ENCODE measurements at places on chromosomes 3 and 15. TPM values are rescaled to one million over a fixed set of nuclear protein-coding genes. Genes with fewer than 3 reads are reported as not detected.

CAMK2N2 gene
- polyA plus RNA-seq = not detected

CLK3 gene
- 51.9 TPM for polyA plus RNA-seq

CPB1 gene
- 2.3 TPM for polyA plus RNA-seq

PLIN1 gene
- polyA plus RNA-seq = 0.17 TPM

PLSCR2 gene
- polyA plus RNA-seq = not detected

EXOG gene
- polyA plus RNA-seq = 11.4 TPM

LIPC gene
- 0.36 TPM for polyA plus RNA-seq

NR2E3 gene
- 2.8 TPM for polyA plus RNA-seq

- no peak for DNase-seq
Observed at GRCh38 chr3:64311424-64312061, 86.3 kb upstream of the PRICKLE2 start.

- DNase-seq = no peak
Observed at GRCh38 chr3:171526869-171527268, 66.7 kb upstream of the TNIK start.

DNA sequence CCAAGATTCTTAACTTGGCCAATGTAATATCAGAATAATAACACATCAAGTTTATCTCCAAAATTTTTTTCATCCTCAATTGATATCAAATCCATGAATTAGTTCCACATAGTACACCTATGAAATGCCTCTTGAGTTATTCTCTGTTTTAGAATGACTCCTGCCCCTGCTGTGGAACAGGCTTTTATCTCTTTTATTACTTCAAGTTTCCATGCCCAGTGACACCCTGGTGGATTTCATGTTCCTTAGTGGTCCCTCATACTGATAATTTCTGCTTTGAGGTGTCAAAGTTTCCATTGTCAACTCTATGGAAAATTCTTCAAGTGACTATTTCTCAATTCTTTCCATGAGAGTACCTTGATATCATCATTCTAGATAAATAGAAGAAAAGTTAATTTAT, 24.6 kb downstream of the PLSCR1 start:
- DNase-seq = no peak

DNA sequence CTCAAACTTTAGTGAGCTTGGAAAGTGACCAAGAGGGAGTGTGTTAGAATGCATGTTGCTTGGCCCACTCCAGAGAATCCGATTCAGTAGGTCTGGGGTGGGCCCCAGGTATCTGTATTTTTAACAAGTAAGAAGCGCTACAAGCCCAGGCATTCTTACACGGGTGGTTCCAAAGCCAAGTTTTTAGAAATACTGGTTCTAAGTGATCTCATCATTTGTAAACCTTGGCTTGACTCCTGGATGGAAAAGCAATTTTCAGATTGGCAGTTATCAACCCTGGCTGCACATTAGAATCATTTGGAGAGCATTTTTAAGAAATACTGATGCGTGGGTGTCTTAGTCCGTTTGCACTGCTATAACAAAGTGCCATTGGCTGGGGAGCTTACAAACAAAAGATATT, 27.3 kb upstream of the ST8SIA2 start:
- no peak for DNase-seq

DNA sequence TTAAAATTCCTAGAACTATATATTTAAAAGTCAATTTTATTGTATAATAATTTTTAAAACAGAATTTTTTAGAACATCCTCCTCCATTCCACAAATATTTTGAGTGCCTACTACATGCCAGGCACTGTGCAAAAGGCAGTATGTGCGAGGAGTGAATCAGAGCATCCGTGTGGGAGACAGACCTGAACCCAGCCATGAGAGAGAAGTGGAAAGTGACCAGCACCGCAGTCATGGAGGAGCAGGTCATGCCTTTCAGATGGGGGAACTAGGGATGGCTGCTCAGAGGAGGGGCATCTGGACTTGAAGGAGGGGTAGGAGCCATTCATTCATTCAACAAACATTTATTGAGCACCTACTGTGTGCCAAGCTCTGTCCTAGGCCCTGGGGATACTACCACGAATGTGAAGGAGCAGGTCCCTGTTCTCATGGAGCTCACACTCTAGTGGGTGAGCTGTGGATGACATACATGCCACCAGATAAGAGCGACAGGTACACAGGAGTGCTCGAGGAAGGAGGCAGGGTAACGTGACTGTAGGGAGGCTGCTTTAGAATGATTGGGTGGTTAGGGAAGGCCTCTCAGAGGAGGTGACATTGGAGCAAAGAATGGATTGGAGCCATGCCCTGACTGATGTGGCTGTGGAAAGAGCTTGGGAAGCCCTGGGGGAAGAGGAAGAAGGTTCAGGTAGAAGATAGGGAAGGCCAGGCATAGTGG, 3.1 kb upstream of the CHRNA3 start:
- DNase-seq = no peak

GRCh38 chr15:31195871-31196270, 94.3 kb upstream of the TRPM1 start:
- no peak for DNase-seq

DNA sequence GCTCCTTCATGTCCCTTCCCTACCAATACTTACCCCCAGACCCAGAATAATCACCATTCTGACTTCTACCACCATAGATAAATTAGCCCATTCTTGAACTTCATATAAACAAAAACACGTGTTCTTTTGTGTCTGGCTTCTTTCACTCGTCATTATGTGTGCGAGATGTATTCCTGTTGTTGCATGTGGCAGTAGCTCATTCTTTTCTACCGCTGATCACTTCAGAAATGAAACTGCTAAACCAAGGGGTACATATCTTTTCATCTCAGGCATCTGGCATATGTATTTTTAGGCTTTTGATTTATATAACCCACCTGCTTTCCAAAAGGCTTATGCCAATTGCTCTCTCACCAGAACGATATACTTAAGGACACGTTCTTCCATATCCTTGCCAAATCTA, 13.8 kb upstream of the SCG3 start:
- no peak for DNase-seq

DNA sequence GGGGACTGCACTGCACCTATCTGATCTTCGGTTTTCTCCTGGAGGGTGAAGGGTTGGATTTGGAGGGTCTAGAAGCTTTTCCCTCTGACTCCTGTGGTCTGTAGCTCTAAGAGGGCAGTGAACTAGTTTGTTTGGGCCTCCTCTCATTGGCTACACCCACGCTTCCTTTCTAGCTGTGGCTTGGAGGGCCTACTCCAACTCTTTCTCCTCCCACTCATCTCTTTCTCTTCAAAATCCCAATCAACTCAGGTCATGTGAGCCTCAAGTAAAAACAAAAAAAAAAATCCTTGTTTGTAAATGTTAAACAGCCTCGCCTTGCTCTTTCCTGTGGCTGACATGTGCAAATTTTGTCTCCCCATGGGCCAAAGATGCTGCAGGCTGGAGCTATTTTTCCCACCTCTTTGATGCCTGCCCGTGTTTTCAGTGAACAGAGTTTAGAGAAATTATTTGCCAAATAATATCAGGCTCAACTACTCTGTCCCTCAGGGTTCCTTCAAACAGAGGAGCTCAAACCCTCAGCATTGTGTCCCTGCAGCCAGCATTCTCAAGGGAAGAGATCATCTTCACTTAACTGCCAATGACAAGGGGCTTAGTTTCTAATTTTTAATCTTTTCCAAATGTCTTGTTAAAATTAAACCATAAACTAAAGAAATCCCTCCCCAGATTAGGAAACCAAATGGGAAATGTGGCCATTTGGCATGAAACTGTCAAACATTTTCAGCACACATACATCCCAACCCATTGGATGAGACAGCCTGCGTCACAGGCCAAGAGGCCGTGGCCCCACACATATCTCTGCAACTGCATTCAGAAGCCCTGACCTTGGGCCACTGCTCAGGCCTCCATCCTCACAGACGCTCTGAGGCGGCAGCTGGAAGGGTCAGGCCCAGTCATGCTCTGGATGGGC, 114.8 kb upstream of the THBS1 start:
- peak; percentile 70 for DNase-seq

DNA sequence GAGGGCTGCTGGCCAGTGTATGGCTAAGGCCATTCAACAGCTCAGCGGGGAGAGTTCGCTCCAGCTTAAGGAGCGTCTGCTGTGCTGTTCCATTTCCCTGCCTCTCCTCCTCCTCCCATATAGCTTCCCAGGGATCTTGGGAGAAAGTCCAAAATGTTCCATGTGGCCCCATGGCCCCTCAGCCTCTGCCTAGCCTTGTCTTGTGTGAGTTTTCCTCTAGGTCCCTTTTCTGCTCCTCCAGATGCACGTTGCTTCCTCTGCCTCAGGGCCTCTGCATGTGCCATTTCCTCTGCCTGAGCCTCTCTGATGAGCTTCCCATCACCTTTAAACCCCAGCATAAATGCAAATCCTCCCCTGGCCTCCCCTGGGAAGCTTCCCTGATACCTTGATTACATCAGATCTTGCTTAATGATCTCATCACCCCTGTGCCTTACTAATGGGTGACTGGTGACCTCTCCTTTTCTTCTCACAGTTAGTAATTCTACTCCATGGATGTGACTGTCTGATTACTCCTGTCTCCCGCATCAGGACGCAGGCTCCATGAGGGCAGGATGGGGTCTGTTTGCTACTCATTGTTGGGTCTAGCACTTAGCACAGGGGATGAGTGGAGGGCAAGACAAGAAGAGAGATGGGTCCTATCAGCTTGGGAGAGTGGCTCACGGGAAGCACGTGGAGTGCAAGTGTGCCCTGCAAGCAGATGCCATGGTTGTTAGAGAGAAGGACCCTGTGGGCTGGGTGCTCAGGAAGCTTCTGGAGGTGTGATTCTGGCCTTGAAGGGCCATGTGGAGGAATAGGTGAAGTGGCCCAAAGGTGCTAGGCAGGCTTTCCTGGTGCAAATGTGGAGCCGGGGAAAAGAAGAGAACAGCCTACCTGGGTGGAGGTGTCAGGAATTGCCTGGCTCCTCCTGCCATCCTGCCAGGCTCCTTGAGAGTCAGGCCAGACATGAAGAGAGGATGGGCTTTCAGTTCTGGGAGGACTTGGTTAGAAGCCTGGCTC, 23.8 kb downstream of the ITGA11 start:
- DNase-seq = no peak

DNA sequence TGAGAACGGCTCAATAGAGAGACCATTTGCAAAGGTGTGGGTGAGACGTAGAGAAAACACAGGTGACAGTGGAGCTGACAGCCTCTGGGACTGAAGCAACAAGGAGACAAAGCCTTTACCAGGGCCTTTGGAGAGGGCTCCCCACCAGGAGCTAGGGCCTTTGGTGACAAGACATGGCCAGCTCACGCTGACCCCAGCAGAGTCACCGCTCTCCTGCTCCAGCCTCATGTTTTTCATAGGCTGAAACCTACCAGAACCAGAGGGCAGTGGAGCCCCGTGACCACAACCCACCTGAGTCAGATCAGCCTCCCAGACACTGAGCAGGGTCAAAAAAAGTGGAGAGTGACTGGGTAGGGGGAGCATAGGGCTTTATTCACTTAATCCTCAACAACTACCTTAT, 214.7 kb downstream of the SHQ1 start:
- no peak for DNase-seq

DNA sequence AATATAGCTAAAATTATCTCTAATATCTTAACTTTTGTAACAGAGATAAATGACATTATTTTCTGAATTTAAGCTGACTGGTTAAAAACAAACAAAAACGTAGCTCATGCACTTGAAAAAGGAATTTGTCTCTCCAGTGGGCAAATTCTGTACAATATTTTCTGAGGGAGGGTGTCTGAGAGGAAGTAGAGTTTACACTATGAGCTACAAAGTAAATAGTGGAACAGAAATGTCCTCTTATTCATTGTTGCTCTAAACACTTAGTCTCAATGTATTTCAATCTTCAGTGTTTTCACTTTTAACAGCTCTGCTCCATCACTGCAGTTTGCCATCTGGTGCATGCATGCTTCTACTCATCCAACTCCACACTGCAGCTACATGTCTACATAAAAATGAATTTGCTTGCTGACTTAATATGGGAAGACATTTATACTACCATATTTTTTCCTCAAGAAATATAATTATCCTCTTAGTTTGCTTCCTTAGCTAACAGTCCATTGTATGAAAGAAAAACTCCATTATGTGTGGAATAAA, 817.4 kb upstream of the LMCD1 start:
- DNase-seq = no peak

DNA sequence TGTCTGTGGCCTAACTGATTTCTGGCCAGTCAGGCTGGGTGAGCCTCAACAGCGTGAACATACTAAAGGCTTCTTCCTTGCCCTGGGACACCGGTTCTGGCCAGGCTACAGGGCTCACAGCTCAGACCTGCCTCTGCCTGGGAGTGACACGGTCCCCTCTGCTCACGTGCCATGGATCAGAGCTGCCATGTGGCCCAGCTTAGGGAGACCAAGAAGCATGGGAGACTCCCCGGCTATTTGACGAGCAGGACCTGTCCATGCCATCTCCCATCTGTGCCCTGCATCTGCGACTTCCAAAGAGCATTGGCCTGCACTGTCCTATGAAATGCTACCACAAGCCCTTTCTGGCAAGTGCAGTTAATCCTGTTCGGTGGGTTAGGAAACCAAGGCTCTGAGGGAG, 57.4 kb downstream of the APBA2 start:
- DNase-seq = no peak

GRCh38 chr3:140536926-140537726, 140.7 kb upstream of the TRIM42 start:
- no peak for DNase-seq

DNA sequence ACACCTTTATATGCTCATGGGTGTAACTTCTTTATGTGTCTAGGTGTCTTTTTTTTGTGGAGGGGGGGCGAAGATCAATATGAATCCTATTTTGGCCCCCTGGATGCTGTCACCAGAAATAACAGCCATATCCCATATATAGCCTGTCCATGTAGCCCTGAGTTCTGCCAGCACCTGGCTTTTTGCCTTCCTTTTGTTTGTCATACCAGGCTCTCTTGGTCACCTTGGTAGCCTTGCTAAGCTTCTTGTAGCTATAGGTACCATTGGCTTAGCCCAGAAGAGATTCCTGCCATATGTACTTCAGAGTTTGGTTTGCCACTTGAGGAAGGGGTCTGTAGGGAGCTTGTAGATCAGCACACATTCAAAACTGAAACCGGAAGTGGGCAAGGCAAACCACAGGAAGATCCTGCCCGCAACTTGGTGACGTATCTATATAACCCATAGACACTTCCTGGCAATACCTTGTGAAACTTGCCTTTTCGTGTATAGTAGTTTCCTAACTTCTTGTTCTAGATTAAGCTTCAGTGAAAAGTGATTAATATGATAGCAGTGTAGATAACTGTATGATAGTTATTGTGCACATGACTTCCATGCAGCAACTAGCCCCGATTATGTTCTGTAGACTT, 11.9 kb downstream of the RASA2 start:
- peak; percentile 41 for DNase-seq

GRCh38 chr3:77795013-77795412, 755.1 kb downstream of the ROBO2 start:
- DNase-seq = no peak

- DNase-seq = no peak
Observed at GRCh38 chr3:184085389-184085852, 11.4 kb upstream of the HTR3E start.

GRCh38 chr15:66765478-66766281, 63.6 kb downstream of the SMAD6 start:
- DNase-seq = no peak

GRCh38 chr3:50502225-50502583, 1.2 kb downstream of the CACNA2D2 start:
- DNase-seq = no peak

- DNase-seq = no peak
Observed at GRCh38 chr3:12944849-12945248, 103.5 kb upstream of the RPL32 start.

Measured in muscle of back (tissue), 13 donors.